Hepatocyte (in vitro differentiated cells): ENCODE measurements at places on chromosomes 4 and X.

GRCh38 chr4:68267433-68267944 lies 22.0 kb upstream of the TMPRSS11B start:
- DNase-seq, result no peak

DNA sequence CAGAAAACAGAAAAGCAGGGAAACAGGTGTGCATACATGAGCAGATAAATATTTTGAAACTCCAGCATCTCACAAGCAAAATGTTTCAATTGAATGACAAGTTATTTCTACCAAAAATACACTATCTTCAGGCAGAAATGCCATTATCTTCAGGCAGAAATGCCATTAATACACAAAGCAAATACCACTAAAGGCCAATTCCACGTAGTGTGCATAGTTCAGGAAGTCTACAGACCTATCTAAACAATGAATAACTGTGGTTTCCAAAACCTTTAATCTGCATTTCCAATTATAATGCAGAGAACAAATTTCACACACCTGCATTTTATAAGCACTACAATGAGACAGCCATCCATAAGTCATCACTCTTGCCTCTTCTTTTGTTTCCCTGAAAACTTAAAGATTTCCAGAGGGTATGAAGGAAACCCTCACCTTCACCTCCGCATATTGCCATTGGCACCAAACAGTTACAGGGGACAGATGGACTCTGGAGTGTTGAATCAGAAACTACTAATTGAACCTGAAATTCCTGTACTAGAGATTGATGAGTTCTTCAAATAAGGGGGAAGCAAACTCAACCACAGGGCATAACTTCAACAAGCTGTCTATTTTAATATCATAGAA lies 179.0 kb downstream of the PDGFC start:
- no peak for DNase-seq

DNA sequence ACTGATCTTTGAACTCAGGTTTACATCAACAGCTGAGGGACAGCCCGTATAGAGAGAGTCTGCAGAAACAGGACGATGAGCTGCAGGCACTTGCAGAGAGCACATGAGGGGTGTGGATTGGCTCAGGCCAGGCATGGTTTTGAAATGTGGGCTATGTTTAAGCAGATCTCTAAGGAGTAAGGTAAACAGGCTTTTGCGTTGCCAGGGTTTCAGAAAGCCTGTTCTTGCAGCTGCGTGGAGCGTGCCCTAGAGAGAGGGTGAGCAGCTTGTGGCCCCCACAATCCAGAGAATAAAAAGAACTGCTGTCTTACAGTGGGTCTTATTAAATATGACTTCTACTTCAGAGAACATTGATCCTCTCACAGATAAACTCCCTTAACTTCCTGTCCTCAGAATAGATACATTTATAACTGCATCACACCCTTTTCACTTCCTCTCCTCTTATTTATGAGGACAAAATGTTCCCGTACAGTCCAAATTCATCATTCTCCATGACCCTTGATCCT lies 64.1 kb downstream of the TMA16 start:
- peak; percentile 15 for DNase-seq

- DNase-seq, result no peak
Observed at GRCh38 chr4:147326591-147326990, 154.3 kb upstream of the EDNRA start.

- DNase-seq, result no peak
Observed at GRCh38 chr4:68591204-68591603, 15.1 kb upstream of the UGT2B17 start.

- peak; percentile 58 for DNase-seq
Observed at GRCh38 chrX:8738588-8739189, 6.8 kb upstream of the ANOS1 start.

- DNase-seq, result no peak
Observed at GRCh38 chrX:47563801-47564315, 2.9 kb downstream of the ARAF start.

DNA sequence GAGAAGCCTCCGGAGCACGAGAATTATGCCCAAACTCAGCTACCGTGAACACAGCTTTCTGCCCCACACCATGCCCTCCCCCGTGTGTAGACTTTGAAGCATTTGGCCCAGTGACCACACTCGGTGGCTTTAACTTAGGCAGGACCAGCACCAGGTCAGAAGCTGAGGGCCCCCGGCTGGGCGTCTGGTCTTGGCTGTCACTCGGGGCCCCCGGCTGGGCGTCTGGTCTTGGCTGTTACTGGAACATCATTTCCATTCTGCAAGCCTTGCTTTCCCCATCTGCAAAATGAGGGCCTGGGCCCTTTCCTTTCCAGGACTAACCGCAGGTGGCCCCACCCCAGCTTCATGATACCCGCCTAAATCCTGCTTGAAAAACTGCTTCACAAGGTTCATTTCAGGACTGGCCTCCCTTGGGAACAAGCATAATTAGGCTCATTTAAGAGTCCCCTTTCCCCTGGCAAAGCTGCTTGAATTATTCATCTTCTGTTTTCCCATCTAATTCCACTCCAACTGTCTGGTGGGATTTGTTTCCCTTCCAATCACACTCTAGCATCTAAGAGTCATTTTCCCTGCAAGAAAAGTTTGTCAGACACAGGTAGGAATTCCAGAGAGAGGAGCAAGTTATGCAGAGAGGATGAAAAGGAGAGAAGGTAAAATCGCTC lies 82.5 kb downstream of the WFS1 start:
- DNase-seq, result no peak

DNA sequence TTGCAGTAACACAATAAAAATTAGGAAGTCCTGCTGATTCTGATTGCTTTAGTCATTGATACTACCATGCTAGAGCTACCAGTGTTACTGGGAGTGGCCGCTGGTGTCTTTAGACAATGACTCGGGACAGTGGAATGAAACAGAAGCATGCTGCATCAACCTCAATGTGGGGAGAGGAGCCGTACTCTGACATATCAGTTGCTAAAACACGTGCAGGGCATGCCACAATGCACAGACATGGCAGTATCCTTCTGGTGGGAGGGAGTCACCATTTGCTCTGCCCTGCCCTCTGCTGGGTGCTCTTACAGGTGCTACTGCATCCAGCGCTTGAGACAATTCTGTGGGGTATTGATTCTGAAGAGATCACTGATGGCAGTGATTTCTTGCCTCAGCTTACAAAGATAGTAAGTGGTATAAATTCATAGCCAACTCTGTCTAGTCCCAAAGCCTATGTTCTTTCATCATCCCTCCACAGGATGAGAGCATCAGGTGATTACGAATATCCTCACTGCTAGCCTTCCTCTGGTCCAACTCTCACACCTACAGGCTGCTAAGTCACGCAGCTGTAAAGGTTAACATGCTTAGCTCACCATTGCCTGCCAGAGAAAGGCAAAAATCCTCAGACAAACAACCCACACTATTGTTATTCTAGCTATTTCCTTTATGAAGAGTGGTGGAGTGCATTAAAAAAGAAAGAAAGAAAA lies 43.7 kb downstream of the NSG1 start:
- DNase-seq, result peak; percentile 73

DNA sequence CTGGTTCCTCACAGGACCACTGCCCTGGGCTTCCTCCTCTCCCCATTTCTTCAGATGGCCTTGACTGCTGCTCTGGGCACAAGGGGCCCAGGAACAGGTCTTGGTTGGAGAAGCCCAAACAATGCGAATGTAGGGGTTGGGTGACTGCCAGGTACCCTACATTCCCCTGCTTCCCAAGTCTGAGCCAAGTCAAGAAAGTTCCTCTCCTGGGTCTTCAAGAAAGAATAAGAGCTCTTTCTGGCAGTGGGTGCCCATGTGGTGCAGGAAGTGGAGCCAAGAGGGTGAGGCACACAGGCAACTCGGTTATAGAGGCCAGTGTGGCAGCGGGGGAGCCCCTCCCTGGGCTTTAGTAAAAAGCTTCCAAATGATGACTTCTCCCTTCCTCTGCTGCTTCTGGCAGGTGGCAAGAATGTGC lies 2.7 kb downstream of the SLC34A2 start:
- no peak for DNase-seq

GRCh38 chrX:5117816-5118215 lies 1110.9 kb downstream of the NLGN4X start:
- no peak for DNase-seq

DNA sequence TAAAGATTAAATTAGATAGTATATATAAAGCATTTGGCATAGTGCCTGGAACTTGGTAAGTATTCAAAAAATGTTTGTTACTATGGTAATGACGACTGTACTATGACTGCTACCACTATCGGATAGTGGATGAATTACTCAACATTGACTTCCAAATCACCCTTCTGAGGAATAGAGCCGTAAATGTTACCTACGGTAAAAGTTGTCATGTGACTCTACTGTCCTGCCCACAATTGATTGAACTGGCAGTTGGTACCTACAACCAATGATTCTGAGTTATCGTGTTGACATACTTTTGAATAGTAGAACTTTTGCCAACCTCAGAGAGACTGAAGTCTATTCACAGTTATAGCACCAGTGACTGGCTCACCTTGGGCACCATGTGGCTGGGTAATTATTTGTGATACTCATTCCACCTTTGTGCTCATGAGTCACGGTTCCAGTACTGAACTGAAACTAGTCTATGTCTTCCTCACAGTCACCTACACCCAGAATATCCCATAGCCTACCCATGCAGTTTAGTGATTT lies 185.5 kb upstream of the PITX2 start:
- DNase-seq, result no peak

GRCh38 chr4:127737295-127737694 lies 7.1 kb downstream of the SLC25A31 start:
- DNase-seq, result no peak

GRCh38 chr4:19520939-19521520 lies 730.7 kb upstream of the SLIT2 start:
- no peak for DNase-seq

GRCh38 chr4:8472689-8473197 lies 32.2 kb downstream of the TRMT44 start:
- peak; percentile 62 for DNase-seq

DNA sequence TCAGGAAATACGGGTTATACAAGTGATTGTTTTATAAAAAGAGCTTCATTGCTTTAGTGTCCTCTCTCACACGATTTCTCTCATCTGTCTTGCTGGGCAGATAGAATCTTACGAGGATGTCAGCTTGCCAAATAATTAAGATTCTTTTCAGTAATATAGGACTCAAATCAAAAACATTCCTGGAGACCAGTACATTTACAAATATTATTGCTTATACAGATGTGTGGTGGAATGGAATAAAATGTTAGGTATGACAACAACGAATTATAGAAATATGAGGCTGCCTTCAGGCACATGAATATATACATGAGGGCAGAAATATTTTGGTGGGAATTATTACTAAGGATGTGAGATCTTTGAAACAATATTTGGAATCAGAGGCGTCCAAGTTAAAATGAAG lies 88.9 kb downstream of the GC start:
- no peak for DNase-seq

DNA sequence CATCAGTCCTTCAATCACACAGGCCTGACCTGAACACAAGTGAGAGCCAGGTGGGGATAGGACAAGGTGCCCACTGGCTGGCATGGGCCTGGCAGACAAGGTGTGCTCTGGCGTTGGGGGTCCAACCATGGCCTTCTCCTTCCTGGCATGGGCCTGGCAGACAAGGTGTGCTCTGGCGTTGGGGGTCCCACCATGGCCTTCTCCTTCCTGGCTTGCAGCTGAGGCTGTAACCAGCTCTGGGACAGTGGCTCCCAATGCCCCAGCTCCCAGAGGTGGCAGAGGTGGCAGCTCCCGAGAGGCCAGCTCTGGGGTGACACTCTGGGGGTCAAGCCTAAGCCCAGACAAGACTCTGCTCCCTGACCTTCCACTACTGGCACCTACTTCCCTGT lies 62.6 kb downstream of the JAKMIP1 start:
- DNase-seq, result no peak

GRCh38 chrX:109300415-109300814 lies 181.5 kb downstream of the GUCY2F start:
- DNase-seq, result no peak

- DNase-seq, result no peak
Observed at GRCh38 chr4:1597021-1597931, 86.8 kb downstream of the FAM53A start.

GRCh38 chrX:119402588-119402987 lies 3.5 kb downstream of the SLC25A43 start:
- no peak for DNase-seq

DNA sequence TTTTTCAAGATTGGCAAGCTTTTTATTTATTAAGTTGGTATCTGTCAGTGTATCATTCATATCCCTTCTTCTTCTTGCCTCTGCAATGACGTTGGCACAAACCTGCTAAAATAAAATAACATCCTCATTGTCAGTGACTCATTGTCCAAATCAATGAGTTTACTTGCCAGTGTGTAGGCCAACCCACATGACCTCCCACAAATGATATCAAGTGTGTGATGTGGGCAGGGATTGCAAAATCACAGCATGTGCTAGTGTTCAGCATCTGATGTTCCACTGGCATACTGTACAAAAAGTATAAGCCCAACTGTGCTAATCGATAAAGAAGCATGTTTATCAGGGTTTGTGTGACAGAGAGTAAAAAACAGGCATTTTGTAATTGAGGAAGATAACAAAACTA lies 25.5 kb downstream of the GPAT3 start:
- no peak for DNase-seq

GRCh38 chr4:48490680-48491513 lies 845 bp downstream of the ZAR1 start:
- peak; percentile 8 for DNase-seq

DNA sequence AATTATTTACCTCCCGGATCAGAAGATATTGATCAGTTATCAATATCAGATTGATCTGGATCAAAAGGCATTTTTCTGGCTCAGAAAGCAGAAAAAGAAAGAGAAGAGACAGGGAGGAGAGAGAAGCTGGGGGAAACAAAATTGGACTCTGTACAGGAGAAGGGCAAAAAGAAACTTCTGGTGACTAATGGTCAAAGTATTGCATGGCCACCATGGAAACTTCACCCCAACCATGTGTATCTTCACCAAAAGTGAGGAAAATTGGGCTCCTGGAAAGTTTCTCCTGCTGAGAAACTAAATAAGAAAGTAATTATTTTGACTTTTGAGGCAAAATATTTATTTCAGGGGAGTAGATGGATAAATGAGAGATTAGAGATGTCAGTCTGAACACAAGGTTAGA lies 33.9 kb downstream of the RNF150 start:
- DNase-seq, result no peak

GRCh38 chrX:646228-646495 lies 15.6 kb downstream of the SHOX start:
- DNase-seq, result no peak

DNA sequence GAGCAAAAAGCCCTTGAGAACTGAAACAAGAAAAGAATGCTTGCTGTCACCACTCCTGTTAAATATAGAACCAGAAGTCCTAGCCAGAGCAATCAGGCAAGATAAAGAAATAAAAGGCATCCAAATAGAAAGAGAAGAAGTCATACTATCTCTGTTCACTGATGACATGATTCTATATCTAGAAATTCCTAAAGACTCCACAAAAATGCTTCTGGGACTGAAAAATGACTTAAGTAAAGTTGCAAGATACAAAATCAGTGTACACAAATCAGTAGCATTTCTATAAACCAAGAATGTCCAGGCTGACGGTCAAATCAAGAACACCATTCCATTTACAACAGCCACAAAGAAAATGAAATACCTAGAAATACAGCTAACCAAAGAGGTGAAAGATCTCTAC lies 552.7 kb upstream of the SLIT2 start:
- no peak for DNase-seq

GRCh38 chr4:183635321-183635720 lies 23.7 kb downstream of the RWDD4 start:
- no peak for DNase-seq

GRCh38 chrX:123601437-123601836 lies 131.4 kb downstream of the THOC2 start:
- no peak for DNase-seq

- DNase-seq, result no peak
Observed at GRCh38 chr4:180539284-180539683, 1703.9 kb upstream of the TENM3 start.
